SW 1271 (cell line): ENCODE measurements at places on chromosomes 12 and 14.

GRCh38 chr12:5484426-5484825 is 52.5 kb downstream of the NTF3 start:
- DNase-seq: no peak

- DNase-seq: no peak
Measured at GRCh38 chr12:107415071-107415470, 270.5 kb upstream of the PWP1 start.

DNA sequence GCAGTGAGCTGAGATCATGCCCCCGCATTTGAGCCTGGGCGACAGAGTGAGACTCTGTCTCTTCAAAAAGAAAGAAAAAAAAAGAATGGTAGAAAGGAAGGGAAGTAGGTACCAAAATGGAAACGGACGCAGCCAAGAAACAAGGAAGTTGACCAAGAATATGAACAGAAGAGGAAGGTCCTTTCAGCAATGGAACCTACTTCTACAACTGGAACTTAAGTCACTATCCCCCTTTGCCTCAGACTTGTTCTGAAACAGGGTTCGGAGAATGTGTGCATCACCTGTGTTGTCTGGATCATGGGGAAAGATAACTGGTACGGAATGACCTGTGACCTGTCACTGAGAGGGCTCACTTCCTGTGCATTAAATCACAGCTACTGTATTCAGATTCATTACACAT is 43.9 kb upstream of the RNASE1 start:
- no peak for DNase-seq

GRCh38 chr12:71601546-71601945 is 62.1 kb downstream of the ZFC3H1 start:
- DNase-seq: no peak

DNA sequence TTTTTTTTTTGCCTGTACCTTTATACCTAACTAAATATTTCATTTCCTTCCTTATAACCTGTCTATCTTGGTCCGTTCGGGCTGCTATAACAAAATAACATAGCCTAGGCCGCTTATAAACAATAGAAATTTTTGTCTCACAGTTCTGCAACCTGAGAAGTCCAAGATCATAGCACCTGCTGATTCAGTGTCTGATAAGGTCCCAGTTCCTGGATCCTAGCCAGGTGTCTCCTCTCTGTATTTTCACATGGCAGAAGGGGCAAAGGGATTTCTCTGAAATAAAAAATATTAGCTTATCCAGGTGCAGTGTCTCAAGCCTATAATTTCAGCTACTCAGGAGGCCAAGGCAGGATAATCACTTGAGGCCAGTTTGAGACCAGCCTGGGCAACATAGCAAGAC is 1046.6 kb upstream of the USP15 start:
- no peak for DNase-seq

DNA sequence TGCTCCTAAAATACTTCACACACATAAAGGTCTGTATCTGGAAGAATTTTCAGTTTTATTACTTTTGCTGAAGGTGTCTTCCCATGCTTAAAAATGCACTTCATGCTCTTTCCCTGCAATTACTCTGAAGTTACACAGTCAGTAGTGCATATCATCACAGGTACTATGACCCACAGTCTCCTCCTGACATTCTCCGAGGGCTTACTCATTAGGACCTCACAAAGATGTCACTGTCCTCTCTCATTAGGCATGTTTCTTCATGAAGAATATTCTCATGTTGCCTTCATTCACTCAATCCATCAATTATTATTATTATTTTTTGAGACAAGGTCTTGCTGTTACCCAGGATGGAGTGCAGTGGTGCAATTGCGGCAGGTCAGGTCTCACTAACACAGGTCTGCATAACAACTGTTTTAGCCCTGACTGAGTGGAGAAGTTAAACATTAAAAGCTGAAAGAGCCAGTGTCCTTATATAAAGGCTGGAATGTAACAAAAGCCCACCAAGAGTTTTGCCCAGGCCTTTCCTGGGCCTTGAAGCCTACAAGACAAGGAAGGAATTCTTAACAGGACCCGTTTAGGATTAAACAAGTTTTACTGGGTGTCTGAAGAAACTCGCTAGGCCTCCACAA is 119.5 kb upstream of the WSCD2 start:
- DNase-seq: no peak
